Heart left ventricle (tissue), 16 donors: ENCODE measurements at places on chromosomes 2 and 18. TPM values are rescaled to one million over a fixed set of nuclear protein-coding genes. Genes with fewer than 3 reads are reported as not detected.

- DNase-seq, result peak; percentile 24
- peak overlapping the region; percentile 63 for H3K27ac ChIP-seq
- H3K4me3 ChIP-seq, result peak overlapping the region; percentile 17
Measured at GRCh38 chr2:221103930-221104329, 468.2 kb downstream of the EPHA4 start.

DNA sequence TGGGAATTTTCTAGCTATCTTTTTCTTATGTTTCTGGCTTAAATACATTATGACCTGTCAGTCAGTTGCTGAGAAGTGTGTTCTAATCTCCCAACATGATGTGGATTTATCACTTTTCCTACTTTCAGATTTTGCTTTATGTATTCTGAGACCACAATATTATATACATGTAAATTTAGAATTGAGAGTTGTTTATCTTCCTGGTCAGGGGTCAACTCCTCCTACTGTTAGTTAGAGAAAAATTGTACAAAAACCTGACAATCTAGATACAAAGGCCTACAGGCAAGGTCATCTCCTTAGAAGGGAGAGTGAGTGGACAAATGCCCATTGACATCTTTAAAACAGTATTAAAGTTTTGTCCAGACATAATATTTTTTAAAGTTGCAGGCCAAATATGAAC lies 30.6 kb downstream of the C18orf63 start:
- H3K27me3 ChIP-seq, result no peaks in the 10 kb centered on the region
- no peak overlapping the region for H3K4me3 ChIP-seq
- no peak overlapping the region for H3K27ac ChIP-seq
- DNase-seq, result no peak
- no peaks in the 10 kb centered on the region for H3K4me1 ChIP-seq

DNA sequence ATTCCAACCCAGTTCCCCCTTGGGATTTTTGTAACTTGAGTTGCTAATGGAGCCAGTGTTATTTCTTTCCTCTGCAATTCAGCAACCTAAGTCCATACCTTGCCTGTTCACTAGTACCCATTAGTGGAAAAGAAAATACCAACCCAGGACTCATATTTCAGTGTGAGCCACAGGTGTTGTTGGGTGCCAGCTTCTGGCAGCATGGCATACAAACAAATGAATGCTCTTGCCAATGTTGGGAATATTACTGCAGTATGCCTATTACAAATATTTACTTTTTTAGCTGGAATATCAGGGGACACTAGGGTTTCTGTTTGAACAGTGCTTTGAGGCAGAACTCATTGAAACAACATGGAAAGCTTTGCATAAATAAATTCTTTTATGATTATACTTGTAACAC lies 130.2 kb downstream of the NCKAP5 start:
- DNase-seq, result no peak
- H3K27me3 ChIP-seq, result no peaks in the 10 kb centered on the region
- H3K36me3 ChIP-seq, result no peaks in the 10 kb centered on the region
- H3K4me3 ChIP-seq, result no peak overlapping the region
- H3K4me1 ChIP-seq, result peaks cover 17% of the 10 kb centered on the region

GRCh38 chr2:181126311-181126868 lies 146.0 kb downstream of the UBE2E3 start:
- no peaks in the 10 kb centered on the region for H3K36me3 ChIP-seq
- no peak overlapping the region for H3K4me3 ChIP-seq
- DNase-seq, result no peak
- no peaks in the 10 kb centered on the region for H3K4me1 ChIP-seq
- no peaks in the 10 kb centered on the region for H3K27me3 ChIP-seq
- no peak overlapping the region for H3K27ac ChIP-seq

- no peaks in the 10 kb centered on the region for H3K36me3 ChIP-seq
- no peak for DNase-seq
- H3K27ac ChIP-seq, result no peak overlapping the region
- H3K4me1 ChIP-seq, result no peaks in the 10 kb centered on the region
- no peak overlapping the region for H3K4me3 ChIP-seq
- no peaks in the 10 kb centered on the region for H3K27me3 ChIP-seq
Measured at GRCh38 chr2:188414869-188415753, 123.4 kb downstream of the GULP1 start.

- no peaks in the 10 kb centered on the region for H3K4me1 ChIP-seq
- H3K27me3 ChIP-seq, result no peaks in the 10 kb centered on the region
- no peak overlapping the region for H3K4me3 ChIP-seq
Measured at GRCh38 chr2:12334412-12334966, 382.2 kb upstream of the TRIB2 start.

- H3K4me1 ChIP-seq, result no peaks in the 10 kb centered on the region
- no peak for DNase-seq
- no peaks in the 10 kb centered on the region for H3K36me3 ChIP-seq
- peak overlapping the region; percentile 60 for H3K4me3 ChIP-seq
Measured at GRCh38 chr2:215436705-215437565, 1.1 kb upstream of the FN1 start.

- no peaks in the 10 kb centered on the region for H3K36me3 ChIP-seq
- no peak overlapping the region for H3K27ac ChIP-seq
- no peak overlapping the region for H3K4me3 ChIP-seq
- no peaks in the 10 kb centered on the region for H3K4me1 ChIP-seq
Measured at GRCh38 chr2:16773080-16773713, 107.6 kb upstream of the CYRIA start.

GRCh38 chr2:196601430-196602306 lies 37.8 kb upstream of the CCDC150 start:
- no peak overlapping the region for H3K27ac ChIP-seq
- peak; percentile 90 for DNase-seq
- H3K36me3 ChIP-seq, result no peaks in the 10 kb centered on the region

GRCh38 chr2:148023861-148024260 lies 3.0 kb downstream of the MBD5 start:
- no peak overlapping the region for H3K27ac ChIP-seq
- no peak overlapping the region for H3K4me3 ChIP-seq
- no peak for DNase-seq
- no peaks in the 10 kb centered on the region for H3K36me3 ChIP-seq
- H3K27me3 ChIP-seq, result no peaks in the 10 kb centered on the region

DNA sequence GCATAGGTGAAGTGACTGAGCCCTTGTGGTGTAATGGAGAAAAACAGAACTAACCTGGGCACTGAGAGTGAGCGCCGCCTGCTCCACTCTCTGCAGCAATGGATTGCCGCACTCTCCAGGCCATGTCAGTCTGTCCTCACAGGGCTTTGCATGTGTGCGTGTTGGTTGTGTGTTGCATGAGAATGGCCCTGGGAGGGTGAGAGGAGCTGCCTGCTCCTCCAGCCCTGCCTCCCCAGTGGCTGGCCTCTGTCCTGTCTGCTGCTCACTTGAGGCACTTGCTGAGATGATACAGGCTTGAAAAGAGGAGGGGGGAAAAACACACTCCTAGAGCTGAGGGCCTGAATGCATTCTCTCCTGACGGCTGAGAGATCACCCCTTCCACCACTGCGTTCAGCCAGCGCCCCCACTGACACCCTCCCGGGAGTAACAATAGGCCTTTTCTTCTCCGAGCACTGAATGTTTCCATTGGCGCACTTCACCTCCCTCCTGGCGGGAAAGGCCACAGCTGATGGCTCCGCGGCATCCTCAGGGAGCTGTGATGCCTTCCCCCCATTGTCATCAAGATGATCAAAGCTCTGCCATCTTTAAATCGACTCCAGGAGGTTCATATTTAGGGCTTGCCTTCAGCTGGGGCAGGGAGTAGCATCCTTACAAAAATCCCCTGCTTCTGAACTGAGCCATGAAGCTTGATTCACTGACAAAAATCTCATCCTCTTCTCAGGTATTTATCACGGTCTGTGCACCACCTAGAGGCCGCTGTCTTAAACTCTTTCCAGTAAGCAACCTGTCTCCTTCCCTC lies 49.9 kb upstream of the DAPL1 start:
- H3K4me1 ChIP-seq, result peaks cover 69% of the 10 kb centered on the region
- no peaks in the 10 kb centered on the region for H3K27me3 ChIP-seq
- H3K27ac ChIP-seq, result no peak overlapping the region
- H3K4me3 ChIP-seq, result no peak overlapping the region
- DNase-seq, result peak; percentile 39
- H3K36me3 ChIP-seq, result no peaks in the 10 kb centered on the region

DNA sequence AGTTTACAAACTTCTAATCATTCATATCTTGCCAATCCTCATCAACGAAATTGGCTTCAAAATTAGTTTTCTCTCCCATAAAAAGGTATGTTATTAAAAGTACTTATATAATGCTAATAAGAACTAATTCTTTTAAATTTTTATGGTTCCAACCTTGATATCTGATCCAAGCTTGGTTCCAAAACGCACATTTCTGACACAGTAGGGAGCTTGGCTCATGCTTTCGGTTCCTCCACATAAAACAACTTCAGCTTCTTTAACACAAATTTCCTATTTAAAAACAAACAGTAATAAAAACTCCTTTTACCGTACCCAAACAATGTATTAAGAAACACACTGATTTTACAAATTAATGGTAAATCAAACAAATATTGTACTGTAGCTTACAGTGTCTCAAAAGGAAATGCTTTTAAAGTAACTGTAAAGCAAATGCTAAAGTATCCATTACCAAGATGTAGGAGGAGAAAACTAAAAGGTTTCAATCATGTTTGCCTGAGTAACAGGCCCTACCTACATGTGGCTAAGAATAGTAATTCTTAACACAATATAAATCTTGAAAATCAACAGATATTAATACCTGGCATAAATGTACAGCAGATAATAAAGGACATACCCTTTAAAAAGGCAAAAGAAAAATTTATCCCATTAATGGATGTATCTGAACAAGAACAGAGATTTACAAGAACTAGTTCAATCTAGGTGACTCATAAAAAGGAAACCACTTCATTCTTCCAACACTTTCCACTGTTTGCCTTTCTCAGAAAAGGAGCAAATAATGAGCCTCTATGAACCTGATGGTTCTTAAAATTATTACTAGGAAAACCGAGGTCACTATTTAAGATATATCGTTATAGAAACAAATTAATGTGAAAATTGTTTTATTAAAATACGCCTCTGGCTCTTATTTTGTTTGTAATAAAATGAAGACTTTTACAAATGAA lies 17.5 kb downstream of the ACAA2 start:
- H3K4me1 ChIP-seq, result no peaks in the 10 kb centered on the region
- no peak overlapping the region for H3K4me3 ChIP-seq
- no peak overlapping the region for H3K27ac ChIP-seq

DNA sequence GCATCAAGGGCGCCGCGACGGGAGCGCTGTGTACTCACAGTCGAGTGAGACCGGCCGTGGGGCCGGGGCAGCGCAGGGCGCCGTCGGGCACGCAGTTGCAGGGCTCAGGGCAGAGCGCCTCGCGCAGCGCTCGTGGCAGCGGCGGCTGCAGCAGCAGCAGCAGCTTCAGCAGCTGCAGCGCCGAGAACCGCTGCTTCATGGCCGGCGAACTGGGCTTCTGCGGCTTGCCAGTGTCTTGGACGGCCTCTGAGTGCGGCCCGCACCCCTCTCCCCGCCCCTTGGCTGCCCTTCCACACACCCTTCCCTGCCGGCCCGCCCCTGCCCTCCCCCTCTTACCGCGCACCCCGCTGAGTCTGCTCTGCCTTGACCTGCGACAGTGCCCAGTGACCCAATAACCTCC lies at the start of gene LHCGR:
LHCGR (minus strand) TSS at position 252 of the 400 bp plus-strand sequence; CDS start at position 199, 53 bp downstream.
- H3K27me3 ChIP-seq, result peaks cover 23% of the 10 kb centered on the region
- H3K4me3 ChIP-seq, result no peak within 1 kb of the TSS
- no peaks in the 10 kb centered on the region for H3K4me1 ChIP-seq
- DNase-seq, result no peak
- H3K27ac ChIP-seq, result no peak within 1 kb of the TSS
- no peaks in the 10 kb centered on the region for H3K36me3 ChIP-seq

DNA sequence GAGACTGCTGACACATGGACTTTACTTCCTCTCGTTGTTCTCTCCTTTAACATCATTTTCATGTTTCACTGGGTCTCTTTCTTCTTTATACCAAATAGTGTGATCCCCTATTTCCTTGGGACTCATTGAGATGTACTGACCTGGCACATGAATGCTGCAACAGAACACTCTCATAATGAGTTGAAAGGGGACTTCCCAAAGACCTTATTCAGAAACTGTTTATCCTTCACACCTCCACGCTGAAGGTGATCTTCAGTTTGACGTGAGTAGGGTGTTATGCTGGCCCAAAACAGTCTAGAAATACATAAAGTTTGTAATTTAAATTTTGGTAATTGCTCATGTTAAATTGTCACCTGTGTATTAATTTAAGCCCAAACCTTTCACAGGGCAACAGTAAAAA lies 1096.8 kb upstream of the GYPC start:
- H3K36me3 ChIP-seq, result no peaks in the 10 kb centered on the region
- DNase-seq, result no peak
- no peaks in the 10 kb centered on the region for H3K4me1 ChIP-seq
- no peak overlapping the region for H3K4me3 ChIP-seq

DNA sequence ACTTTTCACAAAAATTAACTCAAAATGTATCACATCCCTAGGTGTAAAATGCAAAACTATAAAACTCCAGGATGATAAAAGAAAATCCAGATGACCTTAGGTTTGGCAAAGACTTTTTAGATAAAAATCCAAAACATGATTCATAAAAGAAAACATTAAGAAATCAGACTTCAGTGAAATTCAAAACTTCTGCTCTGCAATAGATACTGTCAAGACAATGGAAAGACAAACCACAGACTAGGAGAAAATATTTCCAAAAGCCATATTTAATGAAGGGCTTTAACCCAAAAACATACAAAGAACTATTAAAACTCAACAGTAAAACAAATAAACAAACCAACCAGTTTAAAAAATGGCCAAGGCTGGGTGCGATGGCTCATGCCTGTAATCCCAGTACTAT lies 173.6 kb upstream of the SPOPL start:
- H3K27ac ChIP-seq, result no peak overlapping the region
- no peak overlapping the region for H3K4me3 ChIP-seq
- no peak for DNase-seq
- no peaks in the 10 kb centered on the region for H3K27me3 ChIP-seq
- no peaks in the 10 kb centered on the region for H3K4me1 ChIP-seq

- no peak overlapping the region for H3K4me3 ChIP-seq
- no peaks in the 10 kb centered on the region for H3K4me1 ChIP-seq
- no peak overlapping the region for H3K27ac ChIP-seq
- no peaks in the 10 kb centered on the region for H3K27me3 ChIP-seq
Measured at GRCh38 chr2:69087211-69087911, 74.4 kb downstream of the ANTXR1 start.

DNA sequence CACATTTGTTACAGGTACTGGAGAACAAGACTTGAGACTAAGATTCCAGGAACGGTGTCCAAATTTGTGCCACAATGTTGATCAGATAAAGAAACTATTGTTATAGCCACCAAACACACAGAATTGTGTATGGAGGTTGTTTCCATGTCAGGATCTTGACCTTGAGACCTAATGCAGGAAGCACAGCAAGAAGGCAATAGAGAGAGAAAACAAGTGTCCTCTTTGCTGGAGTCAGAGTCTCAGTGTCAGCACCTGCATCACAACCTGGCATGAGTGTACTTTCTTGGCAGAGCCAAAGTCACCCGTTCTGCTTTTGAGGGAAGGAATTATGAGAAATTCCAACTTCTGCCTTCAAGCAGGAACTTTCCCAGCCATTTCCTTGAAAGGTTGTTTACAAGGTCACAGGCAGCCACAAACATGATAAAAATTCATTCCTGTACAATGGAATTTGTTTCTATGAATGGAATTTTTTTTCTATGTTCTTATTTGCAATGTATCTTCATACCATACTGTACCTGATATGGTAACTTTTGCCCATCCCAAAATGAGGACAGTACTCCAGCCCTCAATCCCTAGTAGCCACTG lies 118.4 kb downstream of the PKP4 start:
- H3K27me3 ChIP-seq, result no peaks in the 10 kb centered on the region
- no peak for DNase-seq
- H3K36me3 ChIP-seq, result no peaks in the 10 kb centered on the region
- H3K27ac ChIP-seq, result no peak overlapping the region
- H3K4me3 ChIP-seq, result no peak overlapping the region

KCNG2 gene
- total RNA-seq, result 1.5 TPM

FIGLA gene
- not detected for total RNA-seq

PASK gene
- total RNA-seq, result 6.3 TPM

CCBE1 gene
- total RNA-seq, result 0.81 TPM

FBLN7 gene
- 2.9 TPM for total RNA-seq

PDE1A gene
- 7.6 TPM for total RNA-seq

EFR3B gene
- total RNA-seq, result 13.8 TPM
